ENCODE measurements at places on chromosomes 7 and 10.

DNA sequence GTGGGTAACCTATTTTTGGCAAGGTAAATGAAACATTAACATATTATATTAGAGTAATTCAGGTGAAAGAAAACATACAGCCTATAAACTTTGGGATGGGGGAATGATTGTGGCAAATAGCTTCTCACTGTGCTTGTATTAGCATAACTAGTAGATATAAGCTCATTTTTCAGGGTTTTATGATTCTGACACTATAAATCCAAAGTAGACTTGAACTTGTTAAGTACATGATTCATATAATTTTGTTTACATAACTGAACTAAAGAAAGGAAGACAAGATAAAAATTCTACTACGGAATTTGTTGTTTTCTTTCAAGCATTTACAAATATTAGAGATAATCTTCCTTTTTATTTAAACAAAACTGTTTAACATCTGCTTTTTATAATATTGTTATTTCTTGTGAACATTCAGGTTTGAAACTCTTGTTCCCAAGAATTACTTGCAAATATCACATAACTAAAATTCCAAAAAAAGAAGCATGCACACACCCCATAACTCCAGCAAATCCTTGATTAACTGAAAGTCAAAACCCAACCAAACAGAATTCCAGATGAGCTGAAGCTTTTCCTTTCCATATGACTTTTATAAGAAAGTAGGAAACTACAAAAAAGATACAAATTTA, 142.3 kb downstream of the JAZF1 start:
- DNase-seq, result no peak

- no peak for DNase-seq
These were observed 3.5 kb upstream of the FAM171A1 start for GRCh38 chr10:15374566-15374965.

GRCh38 chr10:76192694-76193320, 761.4 kb downstream of the LRMDA start:
- no peak for DNase-seq

DNA sequence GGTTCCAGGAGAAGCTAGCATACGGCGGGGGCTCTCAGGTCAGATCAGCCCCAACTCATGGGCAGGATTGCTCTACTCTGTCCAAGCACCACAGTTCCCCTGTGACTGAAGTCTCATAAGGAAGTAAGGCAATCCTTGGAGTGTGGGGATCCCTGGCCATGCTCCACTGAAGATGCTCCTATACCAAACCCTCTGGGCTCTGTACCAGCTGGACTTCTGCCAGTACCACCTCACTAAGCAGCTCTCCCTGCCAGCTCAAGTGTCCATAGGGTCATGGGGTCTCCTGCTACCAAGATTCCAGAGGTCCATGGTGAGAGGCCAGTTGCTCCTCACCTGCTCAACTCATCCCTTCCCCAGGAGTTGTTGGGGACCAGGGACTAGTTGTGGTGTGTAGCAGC, 355.7 kb upstream of the STEAP1 start:
- DNase-seq, result no peak

DNA sequence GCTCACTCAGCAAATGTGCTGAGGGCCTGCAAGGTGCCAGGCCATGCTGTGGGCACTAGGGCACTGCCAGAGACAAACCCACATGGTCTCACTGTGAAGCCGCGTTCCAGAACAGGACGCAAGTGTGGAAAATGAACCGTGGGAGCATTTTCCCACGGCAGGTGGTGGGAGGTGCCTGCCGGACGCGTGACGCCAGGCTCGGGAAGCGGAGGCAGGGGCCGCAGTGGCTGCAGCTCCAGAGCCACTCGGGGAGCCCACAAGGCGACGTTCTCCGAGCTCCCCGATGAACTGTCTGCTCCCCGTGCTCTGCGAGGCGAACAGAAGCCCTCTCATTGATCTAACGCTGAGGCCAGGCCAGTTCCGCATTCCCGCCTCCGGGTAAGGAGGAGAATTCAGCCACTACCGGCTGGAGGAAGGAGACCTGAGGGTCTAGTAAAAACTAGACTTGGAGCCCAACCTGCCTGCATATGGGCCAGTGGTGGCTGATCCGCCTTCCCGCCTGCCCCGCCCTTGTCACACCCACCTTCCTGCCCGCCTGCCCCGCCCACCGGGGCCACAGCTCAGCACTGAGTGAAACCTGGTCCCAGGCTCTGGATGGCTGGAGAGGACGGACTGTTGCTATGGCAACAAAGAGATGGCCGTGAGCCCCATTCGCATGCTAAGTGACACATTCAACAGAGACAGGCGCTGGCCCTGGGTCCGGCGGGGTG, 13.1 kb downstream of the ADGRA1 start:
- DNase-seq, result no peak

DNA sequence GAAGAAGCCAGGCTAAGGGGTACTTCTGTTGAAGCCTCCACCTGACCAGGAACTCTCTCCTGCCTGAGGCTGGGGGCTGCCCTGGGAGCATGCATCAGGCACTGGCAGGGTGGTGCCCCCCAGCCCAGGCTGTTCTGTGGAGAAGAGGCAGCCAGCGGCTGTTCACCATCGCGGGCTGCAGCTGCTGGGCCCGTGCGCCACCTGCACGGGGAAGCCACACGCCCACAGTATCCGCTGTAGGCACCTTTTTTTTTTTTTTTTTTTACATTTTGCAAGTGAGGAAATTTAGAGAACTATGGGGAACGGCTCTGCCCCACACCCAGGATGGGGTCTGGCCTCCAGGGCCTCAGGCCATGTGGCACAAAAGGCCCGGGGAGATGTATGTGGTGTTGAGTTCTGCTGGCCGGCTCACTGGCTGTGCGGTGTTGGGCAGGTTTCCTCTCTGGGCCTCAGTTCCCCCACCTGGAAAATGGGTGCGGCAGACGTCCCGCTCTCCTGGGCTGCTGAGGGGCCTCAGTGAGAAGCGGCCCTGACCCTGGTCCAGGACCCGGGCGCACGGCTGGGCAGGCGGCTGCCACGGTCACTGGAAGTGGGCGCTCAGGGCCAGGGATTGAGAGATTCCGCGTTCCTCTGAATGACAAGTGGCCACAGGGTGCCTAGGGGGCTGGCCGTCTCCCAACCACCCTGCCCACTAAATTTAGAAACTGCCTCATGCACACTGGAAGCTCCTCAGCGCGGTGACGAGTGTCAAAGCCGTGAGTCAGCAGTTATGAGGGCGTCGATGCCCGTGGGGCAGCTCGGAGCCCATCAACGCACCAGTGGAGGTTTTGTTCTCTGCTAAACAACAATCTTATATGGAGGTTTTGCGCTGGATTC, 8.8 kb upstream of the INTS1 start:
- DNase-seq, result no peak

DNA sequence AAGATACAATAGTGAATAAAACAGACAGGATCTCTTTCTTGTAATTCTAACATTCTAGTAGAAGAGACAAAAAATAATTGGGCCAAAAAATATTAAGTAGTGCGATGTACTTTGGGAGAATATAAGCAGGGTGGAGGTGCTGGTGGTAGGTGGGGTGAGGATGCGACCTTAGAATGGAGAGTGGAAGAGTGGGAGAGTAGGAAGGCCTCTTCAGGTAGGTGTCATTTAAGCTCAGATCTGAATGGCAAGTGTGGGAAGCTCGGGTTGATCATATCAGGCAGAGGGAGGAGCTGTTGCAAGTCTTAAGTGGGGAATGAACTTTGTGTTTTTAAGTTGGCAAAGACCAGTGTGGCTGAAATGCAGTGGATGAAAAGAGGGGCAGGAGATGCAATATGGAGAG, 3.8 kb upstream of the IFRD1 start:
- no peak for DNase-seq

GRCh38 chr7:11127988-11128387, 154.3 kb downstream of the PHF14 start:
- DNase-seq, result no peak

- DNase-seq, result no peak
These were observed 10.4 kb downstream of the CHST3 start for GRCh38 chr10:71974489-71975021.

GRCh38 chr7:3105856-3106255, 62.2 kb upstream of the CARD11 start:
- DNase-seq, result no peak

DNA sequence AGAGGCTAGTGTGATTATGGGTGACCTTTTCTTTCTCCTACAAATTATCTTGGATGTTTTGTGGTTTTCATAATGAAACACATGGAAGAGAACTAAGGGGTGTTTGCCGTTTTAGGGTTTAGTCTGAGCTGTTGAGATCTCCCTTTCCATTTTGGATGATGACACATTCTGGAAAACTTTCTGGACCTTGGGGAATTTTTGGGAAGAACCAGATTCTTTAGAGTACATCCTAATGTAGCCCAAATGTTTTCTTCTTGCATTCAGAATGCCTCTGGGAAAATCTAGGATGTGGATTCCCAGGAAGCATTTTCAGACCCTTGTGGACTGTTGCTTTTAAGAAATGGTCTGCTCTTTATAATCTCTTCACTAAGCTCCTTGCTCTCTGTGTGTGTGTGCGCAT, 165.7 kb downstream of the SORCS3 start:
- no peak for DNase-seq

DNA sequence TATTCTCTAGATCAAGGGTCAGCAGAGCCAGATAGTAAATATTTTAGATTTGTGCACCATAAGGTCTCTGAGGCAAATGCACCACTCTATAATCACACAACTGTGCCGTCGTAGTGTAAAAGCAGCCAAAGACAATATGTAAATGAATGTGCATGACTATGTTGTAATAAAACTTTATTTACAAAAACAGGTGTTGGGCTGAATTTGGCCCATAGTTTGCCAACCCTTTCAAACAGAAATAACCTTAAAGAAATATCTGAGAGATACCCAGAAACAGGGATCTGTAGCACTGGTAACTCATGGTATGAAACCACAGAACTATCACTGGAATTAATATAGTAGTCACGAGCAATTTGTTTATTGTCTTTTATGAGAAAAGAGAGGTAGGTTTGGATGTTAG, 86.0 kb downstream of the ARID5B start:
- no peak for DNase-seq

DNA sequence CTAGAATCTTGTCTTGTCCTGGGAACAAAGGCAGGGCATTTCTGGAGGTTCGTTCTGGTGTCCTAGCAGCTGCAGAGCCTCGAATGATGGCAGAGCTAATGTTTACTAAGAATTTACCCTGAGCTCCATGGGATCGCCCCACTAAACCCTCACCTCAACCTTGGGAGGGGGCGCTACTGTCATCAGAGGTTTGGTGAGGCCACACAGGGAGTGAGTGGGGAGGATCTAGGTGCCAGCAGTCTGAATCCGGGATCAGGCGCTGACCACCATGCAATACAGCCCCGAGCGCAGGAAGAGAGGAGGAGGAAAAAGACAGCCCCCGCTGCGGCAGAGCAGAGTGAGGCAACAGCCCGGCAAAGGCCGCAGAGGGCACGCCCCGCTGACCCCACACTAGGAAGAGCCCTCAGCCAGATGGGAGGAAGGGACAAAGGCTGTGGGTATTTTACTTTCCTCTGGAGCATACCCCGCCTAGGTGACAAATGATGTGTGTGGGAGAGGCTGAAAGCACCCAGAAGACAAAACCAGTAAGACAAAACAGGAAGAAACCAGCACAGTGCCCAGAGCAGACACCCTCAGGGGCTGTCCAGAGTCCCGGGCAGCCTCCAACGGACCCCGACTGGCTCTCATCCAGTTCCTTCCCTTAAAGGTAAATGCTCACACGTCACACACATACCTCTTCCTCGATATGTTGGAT, 103.5 kb downstream of the FAM53B start:
- no peak for DNase-seq

DNA sequence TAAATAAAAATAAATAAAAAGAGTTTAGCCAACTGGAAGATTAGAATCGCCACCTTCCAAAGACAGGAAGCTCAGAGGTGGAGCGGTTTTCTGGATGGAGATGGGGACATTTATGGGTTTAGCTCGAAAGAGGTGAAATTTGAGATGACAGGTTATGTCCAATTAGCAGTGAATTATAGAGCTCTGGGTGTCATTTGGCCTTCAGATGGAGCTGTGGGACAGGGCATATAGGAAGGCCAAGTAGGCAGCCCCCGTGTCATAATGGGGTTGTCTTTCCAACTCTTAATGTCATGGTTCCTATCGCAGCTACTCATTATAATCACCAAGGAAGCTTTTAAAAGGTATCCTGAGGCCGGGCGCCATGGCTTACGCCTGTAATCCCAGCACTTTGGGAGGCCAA, 21.0 kb upstream of the EEPD1 start:
- DNase-seq, result no peak

- DNase-seq, result no peak
These were observed 16.0 kb upstream of the GALNTL5 start for GRCh38 chr7:151940048-151940811.
